ENCODE measurements at places on chromosomes 2 and 18. TPM values are rescaled to one million over a fixed set of nuclear protein-coding genes. Genes with fewer than 3 reads are reported as not detected.

The ARHGEF4 gene
- total RNA-seq, result 4.4 TPM

The ITPRIPL1 gene
- 31.8 TPM for total RNA-seq

The AOX1 gene
- total RNA-seq, result 0.13 TPM

The ARPC2 gene
- 360 TPM for total RNA-seq

The CAMKMT gene
- 20.8 TPM for total RNA-seq

The RGPD4 gene
- 0.08 TPM for total RNA-seq

Measured in naive thymus-derived CD4-positive, alpha-beta T cell (primary cell).